ENCODE measurements at places on chromosomes 6 and 20.
A peak's percentile ranks its signal among the peaks of the same experiment; 100 is the strongest.

DNA sequence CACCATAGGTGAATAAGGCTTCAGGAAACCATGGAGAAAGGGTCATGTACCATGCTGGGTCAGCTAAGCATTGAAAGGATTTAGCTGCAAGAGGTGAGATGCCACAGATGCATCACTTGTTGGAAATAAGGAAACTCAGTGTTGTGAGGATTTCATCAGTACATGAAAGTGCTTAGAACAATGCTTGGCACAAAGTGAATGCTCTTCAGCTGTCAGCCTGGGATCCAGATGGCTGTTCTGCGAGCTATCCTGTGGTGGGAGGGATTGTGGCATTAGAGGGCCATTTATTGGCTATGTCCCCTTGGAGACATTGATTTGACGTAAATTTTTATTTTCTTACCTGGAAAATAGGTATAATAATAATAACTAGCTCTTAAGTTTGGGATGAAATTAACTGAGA, 53.0 kb downstream of the ELOVL2 start:
- no peak for DNase-seq

DNA sequence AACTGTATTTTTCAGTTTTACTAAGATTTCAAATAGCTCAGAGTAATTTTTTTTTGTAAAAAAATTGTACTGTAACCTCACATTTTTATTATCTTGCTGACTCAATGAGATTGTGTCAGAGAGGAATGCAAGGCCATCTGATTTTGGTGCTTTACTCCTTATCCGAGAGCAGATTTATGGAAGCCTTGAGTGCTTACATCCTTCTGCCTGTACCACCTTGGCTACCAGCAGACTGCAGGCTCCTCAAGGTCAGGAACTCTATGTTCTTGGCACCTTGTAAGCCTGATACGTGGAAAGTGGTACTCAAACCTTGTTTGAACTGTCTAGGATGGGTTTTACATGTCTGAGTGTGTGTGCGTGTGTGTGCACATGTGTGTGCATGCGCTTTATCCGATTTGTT, 80.1 kb upstream of the MLIP start:
- no peak for DNase-seq

GRCh38 chr6:44966449-44967092, 361.6 kb upstream of the RUNX2 start:
- peak; percentile 78 for DNase-seq

DNA sequence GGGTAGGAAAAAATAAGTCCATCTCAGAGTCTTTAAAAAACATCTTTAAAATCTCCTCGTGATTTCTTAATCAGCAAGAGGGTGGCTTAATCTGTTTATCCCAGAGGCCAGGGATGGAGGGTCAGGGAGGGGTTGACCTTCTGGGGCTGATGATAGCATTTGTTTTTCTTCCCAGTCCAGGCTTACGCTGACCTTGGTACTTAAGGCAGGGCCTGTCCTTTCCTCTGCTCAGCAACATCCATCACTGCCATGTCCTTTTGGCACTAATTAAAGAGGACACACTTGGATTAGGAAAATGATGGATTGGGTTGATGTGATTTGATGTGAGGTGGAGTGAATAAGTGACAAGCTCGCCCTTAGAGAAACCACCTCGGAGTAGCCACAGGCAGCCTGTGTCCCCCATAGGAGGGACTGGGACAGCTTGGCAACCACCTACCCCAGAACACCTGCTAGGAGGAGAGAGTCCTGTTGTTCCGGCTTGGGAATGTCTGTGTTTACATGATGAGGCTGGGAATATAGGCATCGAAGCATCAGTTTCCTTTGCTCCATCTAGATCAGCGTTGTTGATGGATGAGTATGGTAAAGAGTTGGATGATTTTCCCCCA, 44.2 kb downstream of the PHACTR3 start:
- DNase-seq = no peak

GRCh38 chr20:36998652-36999051, 47.1 kb upstream of the SAMHD1 start:
- no peak for DNase-seq

DNA sequence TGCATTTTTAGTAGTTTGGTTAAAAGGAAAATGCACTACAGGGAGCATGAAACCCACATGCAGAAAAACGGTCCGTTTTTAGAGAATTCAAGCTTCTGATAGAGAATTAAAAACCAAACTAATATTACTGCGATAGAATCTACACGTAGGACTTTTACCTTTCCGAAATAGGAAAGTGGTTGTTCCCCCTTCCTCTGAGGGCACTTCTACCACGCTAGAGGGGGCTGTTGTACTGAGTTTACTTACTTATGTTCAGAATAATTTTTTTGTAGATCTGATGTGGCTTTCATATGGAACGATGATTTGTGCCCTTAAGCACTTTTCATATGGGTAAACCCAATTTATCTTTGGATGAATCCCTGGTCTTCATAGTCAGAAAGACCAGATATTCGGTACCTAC, 264.3 kb upstream of the PLN start:
- peak; percentile 39 for DNase-seq

GRCh38 chr20:5967469-5967868, 17.0 kb downstream of the MCM8 start:
- no peak for DNase-seq

GRCh38 chr20:23114018-23114417, 27.9 kb upstream of the CD93 start:
- no peak for DNase-seq

GRCh38 chr6:141552463-141552862, 580.3 kb upstream of the GJE1 start:
- peak; percentile 18 for DNase-seq

DNA sequence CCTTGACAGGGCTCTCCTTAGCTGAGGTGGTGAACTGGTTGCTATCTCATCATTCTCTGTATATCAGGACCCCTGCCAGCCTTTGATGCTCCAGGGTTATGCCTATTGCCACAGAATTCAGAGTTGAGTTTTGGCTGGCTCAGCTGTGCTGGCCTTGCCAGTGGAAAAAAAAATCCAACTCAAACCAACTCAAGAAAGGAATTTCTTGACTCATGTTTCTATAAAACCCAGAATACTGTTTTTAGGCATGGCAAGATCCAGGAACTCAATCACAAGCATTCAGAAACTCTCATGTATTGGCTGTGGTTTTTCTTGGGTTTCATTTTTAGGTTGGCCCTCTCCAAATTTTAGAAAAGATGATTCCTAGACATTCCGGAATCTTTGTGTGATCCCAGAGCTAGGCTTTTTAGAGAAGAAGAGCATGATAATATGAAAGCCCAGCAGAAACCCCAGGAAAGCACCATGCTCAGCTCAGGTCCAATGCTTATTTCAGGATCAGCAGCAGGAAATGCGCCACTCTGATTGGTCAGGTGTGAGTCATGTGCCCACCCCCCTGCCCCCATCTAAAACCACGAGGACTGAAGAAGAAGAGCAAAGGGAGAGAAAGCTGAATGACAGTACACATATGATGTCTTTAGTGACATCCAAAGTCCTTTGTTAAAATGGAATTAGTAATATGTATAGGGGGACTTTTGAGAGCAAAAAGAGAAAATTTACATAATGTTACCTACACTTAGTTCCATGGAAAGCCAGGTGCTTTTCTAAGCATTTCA, 122.9 kb downstream of the RNF144B start:
- DNase-seq = no peak

GRCh38 chr6:103456652-103457051, 1403.1 kb downstream of the HACE1 start:
- DNase-seq = no peak

DNA sequence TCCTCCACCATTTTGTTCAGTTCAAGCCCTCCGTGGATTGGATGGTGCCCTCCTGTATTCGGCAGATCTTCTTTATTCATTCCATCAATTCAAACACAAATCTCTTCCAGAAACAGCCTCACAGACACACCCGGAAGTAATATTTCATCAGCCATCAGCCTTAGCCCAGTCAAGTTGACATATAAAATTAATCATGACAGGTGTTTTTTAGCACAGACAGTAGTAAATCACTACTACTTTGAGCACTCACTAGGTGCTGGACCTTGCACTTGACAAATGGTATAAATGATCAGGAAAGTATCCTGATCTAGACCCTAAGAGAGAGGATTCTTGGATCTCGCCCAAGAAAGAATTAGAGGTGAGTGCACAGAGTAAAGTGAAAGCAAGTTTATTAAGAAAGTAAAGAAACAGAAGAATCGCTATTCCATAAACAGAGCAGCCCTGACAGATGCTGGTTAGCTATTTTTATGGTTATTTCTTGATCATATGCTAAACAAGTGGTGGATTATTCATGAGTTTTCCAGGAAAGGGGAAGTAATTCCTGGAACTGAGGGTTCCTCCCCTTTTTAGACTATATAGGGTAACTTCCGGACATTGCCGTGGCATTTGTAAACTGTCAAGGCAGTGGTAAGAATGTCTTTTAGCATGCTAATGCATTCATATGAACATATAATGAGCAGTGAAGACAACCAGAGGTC, 194.6 kb upstream of the LAMP5 start:
- no peak for DNase-seq

- DNase-seq = no peak
Measured at GRCh38 chr6:144477856-144478255, 192.7 kb downstream of the UTRN start.

GRCh38 chr6:82138075-82138791, 109.3 kb downstream of the IBTK start:
- no peak for DNase-seq
